Activated T-helper 1 cell treated with anti-CD3 and anti-CD28 coated beads, Interleukin-2, amount 50 U/mL, for 16 hours (primary cell): ENCODE measurements at places on chromosomes 12 and 14.

- DNase-seq = no peak
These were observed 6.6 kb upstream of the HOXC13 start for GRCh38 chr12:53931844-53932581.

GRCh38 chr14:77100961-77101360 lies 2.9 kb downstream of the CIPC start:
- no peak for DNase-seq

DNA sequence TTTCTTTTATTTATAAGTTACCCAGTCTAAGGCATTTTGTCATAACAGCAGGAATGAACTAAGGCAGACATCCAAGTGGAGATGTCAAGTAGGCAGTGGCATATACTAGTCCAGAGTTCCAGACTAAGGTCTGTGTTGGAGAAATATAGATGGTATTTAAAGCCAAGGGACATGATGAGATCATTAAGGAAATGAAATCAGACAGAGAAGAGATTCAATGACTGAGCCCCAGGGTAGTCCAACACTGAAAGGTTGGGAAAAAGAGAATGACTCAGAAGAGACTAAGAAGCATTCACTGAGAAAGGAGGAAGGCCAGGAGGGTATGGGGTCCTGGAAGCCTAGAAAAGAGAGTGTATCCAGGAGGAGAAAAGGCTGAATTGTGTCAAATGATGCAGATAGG lies 442.2 kb upstream of the CCDC196 start:
- DNase-seq = no peak

DNA sequence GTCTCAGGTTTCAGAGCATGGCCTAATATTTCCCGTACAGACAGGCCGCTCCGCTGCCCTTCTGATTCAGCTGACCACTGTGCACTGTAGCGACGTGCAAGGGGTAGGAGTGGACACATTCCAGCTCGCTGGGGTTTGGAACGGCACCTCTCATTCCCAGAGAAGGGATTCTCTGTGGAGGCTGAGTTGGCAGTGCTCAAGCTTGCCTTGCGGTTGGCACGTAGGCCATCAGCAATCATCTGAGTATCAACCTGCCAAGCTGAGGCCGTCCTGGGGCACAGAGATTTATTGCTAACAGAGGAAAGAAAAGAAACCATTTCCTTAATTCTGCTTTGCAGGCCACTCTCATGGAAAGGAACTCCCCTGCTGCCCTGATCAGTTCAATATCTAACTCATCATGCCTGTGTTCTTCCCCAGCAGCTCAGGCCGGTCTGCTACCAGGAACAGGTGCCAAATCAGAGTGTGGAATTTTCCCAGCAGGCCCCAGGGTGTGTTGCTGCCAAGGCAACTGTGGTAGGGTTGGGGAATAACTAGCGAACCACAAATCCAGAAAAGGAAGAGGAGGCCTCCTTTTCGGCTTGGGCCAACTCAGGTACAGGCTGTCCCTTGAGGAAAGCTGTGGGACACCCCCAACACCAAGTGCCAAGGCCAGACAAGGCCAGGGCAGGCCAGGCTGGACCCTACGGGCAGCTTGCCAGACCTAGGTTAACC lies 92.5 kb downstream of the SSPN start:
- no peak for DNase-seq

DNA sequence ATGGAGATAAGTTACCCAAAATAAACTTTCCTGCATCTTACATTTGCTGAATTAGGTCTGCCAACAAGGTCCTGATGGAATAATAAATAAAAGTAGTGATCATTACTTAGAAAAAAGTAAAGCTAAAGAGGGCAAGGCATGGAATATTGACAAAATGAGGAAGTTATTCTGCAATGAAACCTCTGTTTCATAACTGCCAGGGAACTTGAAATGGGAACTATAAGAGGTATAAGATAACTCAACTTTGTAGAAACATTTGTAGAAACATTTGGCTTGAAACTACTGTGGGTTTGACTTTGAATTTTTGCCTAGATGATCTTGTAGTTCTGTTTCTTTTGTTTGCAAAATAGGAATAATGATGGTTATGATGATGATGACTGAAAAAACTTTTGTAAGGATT lies 18.7 kb upstream of the YBX3 start:
- DNase-seq = no peak
